Fibroblast of pulmonary artery (primary cell): ENCODE measurements at places on chromosomes 6 and 20.

- DNase-seq: no peak
Observed at GRCh38 chr6:48401016-48401415, 290.0 kb upstream of the PTCHD4 start.

GRCh38 chr6:31113861-31114540, 599 bp upstream of the PSORS1C1 start:
- DNase-seq: peak; percentile 37

DNA sequence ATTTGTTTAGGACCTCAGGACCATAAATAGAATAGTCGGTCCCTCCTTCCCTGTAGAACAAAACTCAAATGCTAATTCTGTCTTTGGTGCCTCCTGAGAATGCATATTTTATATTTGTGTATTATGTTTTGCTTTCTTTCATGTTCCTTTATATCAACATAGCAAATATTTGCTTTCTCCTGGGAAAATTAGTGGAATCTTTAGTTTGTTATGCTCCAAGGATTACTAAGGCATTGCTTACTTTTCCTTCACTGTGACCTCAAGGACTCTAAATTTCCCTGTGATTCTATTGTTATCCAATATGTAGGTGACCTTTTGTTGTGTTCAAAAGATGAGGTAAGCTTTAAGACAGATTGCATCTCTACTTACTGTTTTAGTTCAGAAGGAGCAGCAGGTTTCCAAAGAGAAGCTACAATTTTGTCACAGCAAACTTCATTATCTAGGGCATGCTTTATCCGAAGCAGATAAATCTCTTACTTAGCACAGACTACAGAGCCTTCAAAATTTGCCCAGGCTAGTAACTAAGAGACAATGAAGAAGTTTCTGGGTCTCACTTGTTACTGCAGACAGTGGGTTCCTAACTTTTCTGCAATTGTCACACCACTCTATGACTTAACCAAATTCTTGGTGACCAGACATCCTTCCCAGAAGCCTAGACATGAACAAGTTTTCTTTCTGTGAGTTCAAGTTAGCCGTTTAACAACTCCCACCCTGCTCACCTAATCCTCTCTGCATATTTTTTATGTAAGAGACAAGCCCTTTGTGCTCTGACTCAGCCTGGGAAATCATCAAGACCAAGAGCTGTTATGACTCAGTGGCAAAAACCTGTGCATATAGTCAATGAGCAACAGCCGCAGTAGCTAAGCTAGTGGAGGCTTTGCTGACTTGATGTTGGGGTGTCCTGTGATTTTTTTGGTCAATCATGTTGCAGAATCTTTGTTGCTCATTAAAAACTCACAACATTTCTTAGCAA, 378.8 kb downstream of the QKI start:
- DNase-seq: peak; percentile 6

DNA sequence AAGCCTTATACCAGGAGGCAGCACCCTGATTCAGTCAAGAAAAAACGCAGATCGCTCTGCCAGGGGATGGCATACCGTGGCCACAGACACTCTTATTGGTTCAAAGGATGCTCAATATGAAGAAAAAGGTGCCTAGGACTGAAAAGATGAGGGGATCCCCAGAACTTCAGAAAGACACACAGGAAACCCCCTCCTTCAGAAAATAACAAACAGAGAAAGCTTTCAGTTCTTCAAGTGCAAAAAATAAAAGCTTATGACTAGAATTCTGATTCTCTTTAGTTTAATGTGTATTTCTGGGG, 17.7 kb upstream of the MYB start:
- no peak for DNase-seq

DNA sequence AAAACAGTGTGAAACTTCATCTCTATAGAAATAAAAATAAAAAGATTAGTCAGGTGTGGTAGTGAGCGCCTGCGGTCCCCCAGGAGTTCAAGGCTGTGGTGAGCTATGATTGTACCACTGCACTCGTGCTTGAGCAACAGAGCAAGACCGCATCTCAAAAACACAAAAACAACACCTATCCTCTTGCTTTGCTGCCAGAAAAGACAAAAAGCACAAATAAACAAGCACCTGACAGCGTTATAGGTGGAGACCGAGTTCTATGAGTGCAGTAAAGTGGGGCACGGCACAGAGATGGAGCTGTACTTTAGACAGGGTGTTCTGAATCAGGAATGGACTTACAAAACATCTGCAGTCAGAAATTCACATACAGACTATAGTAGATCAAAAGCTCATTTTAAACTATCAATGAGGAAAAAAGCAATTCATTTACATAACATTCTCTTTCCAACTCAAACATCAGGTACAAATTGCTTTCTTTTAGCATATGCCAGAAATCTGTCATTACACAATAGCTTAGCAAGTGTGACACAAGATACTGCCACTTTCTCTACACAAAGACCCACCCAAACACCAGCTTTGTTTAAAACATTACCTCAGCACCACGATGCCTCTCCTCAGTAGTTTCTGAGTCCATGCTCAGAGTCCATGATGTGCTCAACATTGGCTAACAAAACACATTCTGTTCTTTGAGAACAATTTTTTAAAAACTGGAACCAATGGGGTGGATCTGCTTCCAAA, 10.1 kb downstream of the EZR start:
- no peak for DNase-seq

DNA sequence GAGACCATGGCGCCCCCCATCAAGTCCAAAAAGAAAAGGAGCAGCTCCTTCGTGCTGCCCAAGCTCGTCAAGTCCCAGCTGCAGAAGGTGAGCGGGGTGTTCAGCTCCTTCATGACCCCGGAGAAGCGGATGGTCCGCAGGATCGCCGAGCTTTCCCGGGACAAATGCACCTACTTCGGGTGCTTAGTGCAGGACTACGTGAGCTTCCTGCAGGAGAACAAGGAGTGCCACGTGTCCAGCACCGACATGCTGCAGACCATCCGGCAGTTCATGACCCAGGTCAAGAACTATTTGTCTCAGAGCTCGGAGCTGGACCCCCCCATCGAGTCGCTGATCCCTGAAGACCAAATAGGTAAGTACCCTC, 41.7 kb upstream of the NAA20 start:
- DNase-seq: peak; percentile 58

GRCh38 chr6:88360203-88360797, 194.2 kb upstream of the CNR1 start:
- DNase-seq: peak; percentile 75

DNA sequence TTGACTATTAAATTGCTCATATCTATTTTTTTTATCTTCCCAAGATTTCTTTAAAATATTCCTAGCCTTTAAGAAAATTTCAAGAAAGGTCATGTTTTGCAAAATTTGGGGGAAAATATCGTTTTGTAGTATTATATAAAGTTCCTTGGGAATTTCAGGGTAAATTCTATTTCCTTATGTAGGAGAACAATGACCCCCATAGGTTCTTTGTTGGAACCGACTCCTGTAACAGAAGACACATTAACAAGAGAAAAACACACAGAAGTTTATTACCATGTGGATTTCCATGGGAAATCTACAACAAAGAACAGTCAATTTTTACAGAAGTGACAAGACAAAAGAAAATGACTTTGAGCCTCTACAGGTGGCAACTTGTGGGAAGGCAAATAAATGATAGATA, 68.1 kb downstream of the ADGB start:
- no peak for DNase-seq

GRCh38 chr20:50434653-50435396, 75.4 kb upstream of the PTPN1 start:
- DNase-seq: peak; percentile 87

DNA sequence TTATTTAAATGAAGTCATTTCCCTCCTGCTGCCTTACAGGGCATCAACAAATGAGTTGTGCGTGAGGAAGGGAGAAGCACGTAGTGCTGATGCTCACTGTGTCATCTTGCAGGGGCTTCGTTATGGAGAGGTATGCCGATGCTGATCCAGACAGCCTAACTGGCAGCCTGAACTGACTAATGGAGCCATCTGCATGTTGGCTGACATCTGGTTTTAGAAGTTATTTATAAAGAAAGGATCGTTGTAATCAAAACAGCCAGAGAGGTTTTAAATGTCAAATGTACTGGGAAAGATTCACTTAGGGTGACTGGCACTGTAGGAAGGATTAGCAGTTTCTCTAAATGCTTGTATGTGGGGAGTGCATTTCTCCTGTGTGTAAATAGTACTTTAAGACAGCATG, 54.6 kb downstream of the FARS2 start:
- no peak for DNase-seq

DNA sequence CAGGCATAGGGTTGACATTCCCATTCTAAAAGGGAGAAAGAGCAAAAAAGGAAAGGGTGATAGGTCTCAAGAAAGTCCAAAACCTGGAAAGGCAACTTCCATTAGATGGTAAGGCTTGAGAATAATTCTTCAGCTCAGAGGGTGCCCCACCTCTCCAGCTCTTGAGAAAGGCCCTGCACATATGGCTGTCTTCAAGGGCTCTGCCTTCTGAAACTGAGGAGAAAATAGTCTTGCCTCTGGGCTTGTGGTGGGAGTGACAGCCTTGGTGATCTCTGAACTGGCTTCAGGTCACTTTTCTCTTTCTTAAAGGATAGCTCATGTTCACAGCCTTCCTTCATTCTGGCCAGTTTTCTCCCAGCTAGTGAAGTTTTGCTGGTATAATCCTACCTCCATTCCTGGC, 35.6 kb upstream of the NR2E1 start:
- DNase-seq: no peak

- DNase-seq: no peak
Observed at GRCh38 chr20:2816583-2817340, 598 bp downstream of the TMEM239 start.

DNA sequence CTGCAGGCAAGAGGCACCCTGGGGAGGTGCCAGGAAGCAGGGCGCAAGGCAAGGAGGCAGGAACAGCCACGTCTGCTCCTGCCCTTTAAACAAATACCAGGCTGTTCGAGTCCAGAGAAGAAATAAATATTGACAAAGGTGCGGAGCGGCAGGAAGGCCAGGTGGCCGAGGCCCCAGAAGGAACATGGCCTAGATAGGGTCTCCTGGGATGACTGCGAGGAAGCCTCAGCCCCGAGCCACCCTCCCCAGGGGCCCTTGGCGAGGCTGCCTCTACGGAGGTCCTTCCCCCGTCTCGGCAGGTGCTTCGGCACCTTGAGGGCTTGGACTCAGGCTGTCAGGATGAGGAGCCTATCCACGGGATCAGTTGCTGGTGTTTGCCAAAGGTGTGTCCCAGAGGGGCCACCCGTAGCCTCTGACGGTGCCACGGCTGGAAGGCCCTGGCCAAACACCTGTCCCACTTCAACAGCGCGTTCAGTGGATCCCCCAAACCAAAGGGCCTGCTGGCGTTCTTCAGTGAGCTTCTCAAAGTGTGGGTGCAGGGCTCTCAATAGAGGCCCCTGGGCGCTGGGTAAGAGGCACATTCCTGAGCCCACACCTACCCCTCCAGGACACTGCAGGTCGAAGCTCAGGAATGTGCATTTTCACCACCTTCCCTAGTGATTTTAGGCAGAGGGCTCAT, 39.8 kb downstream of the SNX5 start:
- no peak for DNase-seq

GRCh38 chr6:28884423-28885131, 39.2 kb downstream of the TRIM27 start:
- DNase-seq: no peak

DNA sequence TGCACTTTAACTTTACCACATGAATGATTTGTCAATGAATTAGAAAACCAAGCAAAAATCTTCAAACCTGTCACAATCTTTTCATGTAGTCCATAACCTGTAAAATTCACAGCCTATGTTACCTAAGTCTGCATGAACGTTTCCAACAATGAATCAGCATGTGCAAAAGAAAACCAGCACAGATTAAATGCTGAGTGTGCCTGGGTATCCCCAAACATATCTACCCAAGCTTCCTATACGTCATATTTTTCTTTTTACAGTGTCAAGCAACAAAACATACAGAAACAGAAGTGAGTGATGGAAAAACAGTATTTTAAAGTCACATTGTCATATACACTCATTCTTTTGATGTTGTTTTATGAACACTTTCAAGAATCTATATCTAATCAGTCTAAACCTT, 713.5 kb downstream of the RFPL4B start:
- DNase-seq: no peak

DNA sequence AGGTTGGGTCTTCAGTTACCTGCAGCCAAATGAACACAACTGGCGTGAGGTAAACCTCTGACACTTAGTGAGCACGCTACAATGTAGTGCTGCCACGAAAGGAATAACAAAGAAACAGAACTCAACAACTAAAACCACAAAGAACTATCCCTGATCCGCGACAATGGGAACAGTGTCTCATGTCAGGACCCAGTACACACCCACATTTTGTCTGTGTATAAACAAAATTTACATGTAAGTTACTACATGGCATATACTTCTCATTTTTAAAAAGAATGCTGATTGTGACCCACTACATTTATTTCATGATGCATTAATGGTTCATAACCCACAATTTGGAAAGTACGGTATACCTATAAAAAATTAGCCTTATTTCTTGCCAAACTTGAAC, 14.1 kb downstream of the FKBP1A start:
- no peak for DNase-seq

- DNase-seq: no peak
Observed at GRCh38 chr20:3223994-3224680, 14.8 kb downstream of the ITPA start.

- no peak for DNase-seq
Observed at GRCh38 chr20:6626805-6627204, 140.7 kb upstream of the BMP2 start.

DNA sequence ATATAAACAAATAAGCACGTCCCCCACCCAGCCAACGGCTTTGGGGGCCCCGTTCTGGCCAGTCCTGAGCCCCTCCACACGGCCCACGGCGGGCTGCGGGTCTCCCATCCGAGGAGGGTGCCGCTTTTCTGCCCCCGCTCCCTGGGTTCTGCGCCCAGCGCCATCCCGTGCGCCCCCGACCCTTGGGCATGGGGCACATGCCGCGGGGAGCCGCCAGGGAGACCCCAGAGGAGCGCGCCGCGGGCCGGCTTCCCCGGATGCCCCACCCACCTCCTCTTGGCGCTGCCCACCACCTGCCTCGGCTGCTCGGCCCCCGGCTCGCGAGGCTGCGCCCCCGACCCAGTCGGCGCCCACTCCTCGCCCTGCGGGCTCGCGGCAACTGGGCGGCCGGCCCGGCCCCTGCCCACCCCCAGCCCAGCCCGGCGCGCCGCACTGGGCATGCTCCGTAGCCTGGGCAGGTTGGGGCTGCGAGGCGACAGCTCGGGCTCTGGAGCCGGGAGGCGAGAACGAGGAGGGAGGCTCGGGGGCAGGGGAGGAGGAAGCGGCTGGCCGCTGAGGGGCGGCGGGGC, 570 bp upstream of the PLCB4 start:
- no peak for DNase-seq

GRCh38 chr20:40232273-40232672, 456.8 kb downstream of the MAFB start:
- peak; percentile 1 for DNase-seq

GRCh38 chr6:104532462-104532861, 327.3 kb downstream of the HACE1 start:
- DNase-seq: no peak

- DNase-seq: no peak
Observed at GRCh38 chr6:41268478-41268877, 18.0 kb downstream of the TREM1 start.

- DNase-seq: peak; percentile 23
Observed at GRCh38 chr6:85494547-85495536, 45.0 kb downstream of the NT5E start.
